ENCODE measurements at places on chromosomes 12 and 14. TPM values are rescaled to one million over a fixed set of nuclear protein-coding genes. Genes with fewer than 3 reads are reported as not detected.

The PIWIL1 gene
- not detected for total RNA-seq

The TMEM30B gene
- 1.7 TPM for total RNA-seq

DNA sequence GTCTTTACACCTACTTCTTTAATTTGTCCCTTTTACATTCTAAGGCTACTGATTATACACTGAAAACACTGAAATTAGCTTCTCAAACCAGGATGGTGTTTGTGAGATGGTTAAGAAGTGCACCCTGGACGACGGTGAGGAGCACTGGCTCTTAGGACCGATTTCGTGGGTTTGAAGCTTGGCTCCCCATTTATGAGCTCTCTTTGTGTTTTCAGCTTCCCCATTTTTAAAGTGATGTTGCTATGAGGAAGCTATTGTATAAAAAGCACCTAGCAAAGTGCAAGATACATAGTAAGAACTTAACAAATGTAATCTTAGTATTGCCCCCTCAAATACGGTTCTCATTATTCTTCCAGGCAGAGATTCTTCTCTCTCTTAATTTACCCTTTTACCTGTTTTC, 4.7 kb downstream of the NFYB start:
- no peak overlapping the region for H3K4me3 ChIP-seq
- H3K27ac ChIP-seq = no peak overlapping the region
- H3K4me1 ChIP-seq = peaks cover 25% of the 10 kb centered on the region
- peaks cover 15% of the 10 kb centered on the region for H3K36me3 ChIP-seq
- H3K27me3 ChIP-seq = no peaks in the 10 kb centered on the region

DNA sequence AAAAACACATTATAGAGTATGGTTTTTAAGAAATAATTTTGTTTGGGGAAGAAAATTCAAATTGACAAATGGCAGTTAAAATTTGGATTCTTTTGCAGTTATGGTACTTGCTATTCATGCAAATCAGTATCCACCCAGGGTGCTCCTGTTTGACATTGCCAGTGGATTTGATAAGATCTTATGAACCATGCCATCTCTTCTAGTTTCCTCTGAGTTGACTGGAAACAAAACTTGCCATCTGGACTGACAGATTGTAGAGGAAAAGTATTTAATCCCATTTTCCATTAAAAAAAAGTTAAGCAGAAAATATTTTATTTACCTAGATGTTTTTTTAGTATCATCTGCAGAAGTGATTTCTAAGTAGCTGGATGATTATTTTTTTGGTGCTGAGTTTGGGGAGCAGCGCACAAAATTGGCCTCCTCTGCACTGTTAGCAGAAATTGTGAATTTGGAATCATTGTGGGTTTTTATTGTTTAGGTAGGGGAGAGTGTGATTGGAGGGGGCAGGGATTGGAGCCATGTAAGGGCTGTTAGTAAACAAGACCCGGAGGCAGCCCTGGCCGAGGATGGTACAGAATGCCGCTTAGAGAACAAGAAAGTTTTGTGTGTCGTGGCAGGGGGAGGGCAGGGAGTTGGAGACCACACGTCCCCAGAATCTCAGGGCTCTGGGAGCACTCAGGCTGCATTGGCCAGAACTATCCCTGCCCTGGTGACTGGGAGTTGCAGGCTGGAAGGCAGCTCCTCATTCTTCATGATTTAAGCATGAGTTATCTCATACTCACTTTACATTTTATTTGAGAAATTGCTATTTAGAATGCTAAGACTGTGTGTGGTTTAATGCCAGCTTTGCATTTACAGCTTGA, 56.6 kb downstream of the WDR20 start:
- peaks cover 48% of the 10 kb centered on the region for H3K4me1 ChIP-seq
- no peak overlapping the region for H3K27ac ChIP-seq
- no peak overlapping the region for H3K4me3 ChIP-seq
- H3K27me3 ChIP-seq = no peaks in the 10 kb centered on the region
- no peak for DNase-seq

GRCh38 chr12:54032627-54033100, at the start of gene HOXC5:
Gene HOXC5, plus strand, starts transcription at chr12:54033050. Its CDS starts 73 bp downstream, at chr12:54033123.
- H3K4me1 ChIP-seq = peaks cover 20% of the 10 kb centered on the region
- peaks cover 66% of the 10 kb centered on the region for H3K27me3 ChIP-seq
- H3K36me3 ChIP-seq = peaks cover 3% of the 10 kb centered on the region
- peak within 1 kb of the TSS; percentile 18 for H3K27ac ChIP-seq
- DNase-seq = peak; percentile 73
- peak within 1 kb of the TSS; percentile 53 for H3K4me3 ChIP-seq

- H3K4me1 ChIP-seq = no peaks in the 10 kb centered on the region
- DNase-seq = no peak
- no peaks in the 10 kb centered on the region for H3K36me3 ChIP-seq
These were observed 264.1 kb upstream of the PRKD1 start for GRCh38 chr14:30191639-30192279.

Data from activated CD4-positive, alpha-beta memory T cell treated with anti-CD3 and anti-CD28 coated beads for 36 hours (primary cell).